ENCODE measurements at places on chromosomes 6 and 20.
A peak's percentile ranks its signal among the peaks of the same experiment; 100 is the strongest.

DNA sequence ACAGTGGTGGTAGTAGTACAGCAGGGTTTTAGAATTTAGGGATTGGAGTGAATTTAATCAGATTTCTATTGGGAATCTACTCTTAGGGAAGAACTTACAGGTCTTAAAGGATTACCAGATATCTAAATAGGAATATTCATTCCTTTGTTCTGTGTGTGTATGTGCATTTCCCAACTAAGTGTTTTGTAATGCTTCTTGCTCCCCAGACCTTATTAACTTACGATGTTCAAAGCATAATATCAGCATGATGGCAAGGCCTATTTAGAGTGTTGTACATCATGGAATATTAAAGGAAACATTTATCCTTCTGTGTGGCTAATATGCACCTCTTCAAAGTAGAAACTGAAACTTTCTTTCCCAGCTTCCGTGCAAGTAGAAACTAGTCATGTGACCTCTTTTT, 133.9 kb downstream of the EPM2A start:
- no peak for DNase-seq

GRCh38 chr6:161038229-161039031, 46.9 kb downstream of the MAP3K4 start:
- peak; percentile 1 for DNase-seq

- DNase-seq: no peak
These were observed 48.1 kb downstream of the HLA-DPB1 start for GRCh38 chr6:33123732-33124524.

DNA sequence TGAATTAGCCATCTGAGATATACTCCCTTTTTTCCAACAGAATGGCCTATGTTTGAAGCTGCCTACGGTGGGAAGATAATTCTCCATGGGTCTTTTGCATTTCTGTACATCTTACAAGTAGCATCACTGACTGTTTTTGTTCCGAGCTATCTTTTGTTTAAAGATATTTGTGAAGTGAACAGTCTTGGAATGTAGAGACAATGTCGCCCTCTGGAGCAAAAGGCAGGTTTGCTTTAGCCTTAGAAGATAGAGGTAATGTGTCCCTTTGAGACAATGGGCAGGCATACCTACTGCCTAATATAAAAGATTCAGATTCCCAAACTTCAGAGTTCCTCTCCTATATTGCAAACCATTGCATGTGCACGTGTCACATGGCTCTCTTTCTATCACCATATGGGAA, 347.8 kb upstream of the CNR1 start:
- DNase-seq: no peak
